ENCODE measurements at places on chromosomes 13 and 19.

GRCh38 chr19:47697863-47698609 lies 15.2 kb upstream of the EHD2 start:
- no peak for DNase-seq

DNA sequence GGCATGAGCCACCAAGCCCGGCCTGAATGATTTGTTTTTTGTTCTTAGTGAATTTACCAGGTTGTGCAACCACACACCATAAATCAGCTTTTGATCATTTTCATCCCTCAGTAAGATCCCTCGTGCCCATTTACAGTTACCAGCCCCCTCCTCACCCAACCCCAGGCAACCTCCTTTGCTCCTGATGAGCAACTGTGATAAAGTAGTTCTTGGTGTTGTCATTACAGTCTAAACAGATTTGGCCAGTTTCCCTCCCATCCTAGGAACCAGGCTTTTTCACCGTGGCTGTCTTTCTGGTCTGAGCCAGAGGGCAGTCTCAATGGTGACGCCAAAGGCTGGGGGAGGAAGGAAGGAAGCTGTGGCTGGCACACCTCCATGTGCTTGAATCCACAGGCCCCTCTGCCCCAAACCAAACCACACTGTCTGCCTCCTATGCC lies 61.2 kb upstream of the WDFY2 start:
- no peak for DNase-seq

GRCh38 chr19:49680421-49681351 lies 3.6 kb downstream of the PRMT1 start:
- peak; percentile 94 for DNase-seq

GRCh38 chr13:33217256-33217655 lies 68.3 kb downstream of the STARD13 start:
- DNase-seq, result no peak

- DNase-seq, result no peak
Measured at GRCh38 chr13:21898459-21898858, 227.6 kb downstream of the FGF9 start.

GRCh38 chr19:15292847-15293582 lies 39.3 kb downstream of the BRD4 start:
- DNase-seq, result no peak

GRCh38 chr13:95833719-95834118 lies 156.8 kb downstream of the DNAJC3 start:
- DNase-seq, result no peak

GRCh38 chr13:65555962-65556361 lies 1674.2 kb downstream of the PCDH9 start:
- no peak for DNase-seq

GRCh38 chr13:73168953-73169401 lies 110.2 kb downstream of the KLF5 start:
- no peak for DNase-seq

DNA sequence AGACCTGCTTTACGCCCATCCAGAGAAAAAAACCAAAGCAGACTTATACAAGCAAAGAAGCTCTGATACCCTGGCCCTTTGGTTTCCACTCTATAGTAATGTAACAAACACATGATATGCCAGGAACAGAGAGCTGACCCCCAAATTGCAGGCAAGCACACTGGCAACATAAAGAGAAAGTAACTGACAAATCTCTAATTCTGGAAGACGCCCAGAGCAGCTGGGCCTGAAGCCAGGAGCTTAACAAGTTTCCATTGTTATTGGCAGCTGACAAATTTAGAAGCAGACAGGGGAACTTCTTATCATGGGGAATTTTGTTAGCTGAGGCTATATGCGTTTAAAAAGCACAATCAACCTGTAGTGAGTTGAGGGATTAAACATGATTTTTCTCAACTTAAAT lies 158.0 kb downstream of the DLEU7 start:
- no peak for DNase-seq

DNA sequence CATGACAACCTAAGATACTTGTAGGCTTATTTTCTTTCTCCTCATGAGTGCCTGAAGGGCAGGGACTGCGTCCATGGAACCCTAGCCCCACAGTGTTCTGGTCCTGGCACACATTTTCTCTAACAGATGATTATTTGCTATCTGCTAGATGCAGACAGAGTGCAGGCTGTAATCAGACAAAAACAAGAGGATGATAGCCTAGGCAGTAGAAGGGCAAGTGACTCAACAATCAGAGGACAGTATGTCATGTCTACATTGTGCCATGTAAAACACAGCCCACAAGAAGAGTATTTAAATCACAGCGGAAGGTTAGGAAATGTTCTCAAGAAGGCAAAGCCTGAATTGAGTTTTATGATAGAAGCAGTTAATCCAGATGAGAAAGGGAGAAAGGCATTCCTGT lies 29.3 kb downstream of the MIPEP start:
- DNase-seq, result no peak

- no peak for DNase-seq
Measured at GRCh38 chr19:43644181-43644580, 4.5 kb upstream of the CADM4 start.

DNA sequence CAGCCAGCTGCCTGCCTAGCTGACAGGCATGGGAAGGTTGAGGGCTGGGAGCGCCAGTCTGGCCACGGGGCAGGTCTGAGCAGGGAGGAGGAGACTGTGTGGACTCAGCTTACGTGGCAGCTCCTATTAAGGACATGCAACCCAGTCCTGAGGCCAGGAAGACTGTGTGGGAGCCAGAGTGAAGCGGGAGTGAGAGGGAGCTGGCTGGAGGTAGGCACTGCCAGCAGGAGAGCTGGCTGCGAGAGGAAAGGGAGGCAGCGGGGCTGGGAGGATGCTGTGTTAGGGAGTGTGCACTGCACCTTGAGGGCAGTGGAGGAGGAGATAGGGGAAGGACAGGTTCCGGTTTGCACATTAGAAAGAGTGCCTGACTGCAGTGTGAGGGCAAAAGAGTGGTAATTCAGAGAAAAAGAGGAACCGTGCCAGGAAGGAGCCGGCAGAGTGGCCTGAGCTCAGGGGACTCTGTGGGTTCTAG lies 99.2 kb downstream of the SLC7A1 start:
- no peak for DNase-seq

DNA sequence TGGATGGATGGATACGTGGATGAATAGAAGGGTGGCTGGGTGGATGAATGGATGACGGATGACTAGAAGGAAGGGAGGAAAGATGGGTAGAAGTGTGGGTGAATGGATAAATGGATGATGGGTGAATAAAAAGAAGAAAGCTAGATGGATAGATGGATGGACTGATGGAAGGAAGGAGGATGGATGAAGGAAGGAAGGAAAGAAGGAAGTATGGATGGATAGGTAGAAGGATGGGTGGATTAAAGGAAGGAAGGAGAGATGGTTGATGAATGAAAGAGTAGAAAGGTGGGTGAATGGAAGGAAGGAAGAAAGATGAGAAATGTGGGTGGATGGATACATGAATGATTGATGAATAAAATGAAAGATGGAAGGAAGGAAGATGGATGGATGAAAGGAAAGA lies 14.5 kb downstream of the ARHGEF18 start:
- no peak for DNase-seq

DNA sequence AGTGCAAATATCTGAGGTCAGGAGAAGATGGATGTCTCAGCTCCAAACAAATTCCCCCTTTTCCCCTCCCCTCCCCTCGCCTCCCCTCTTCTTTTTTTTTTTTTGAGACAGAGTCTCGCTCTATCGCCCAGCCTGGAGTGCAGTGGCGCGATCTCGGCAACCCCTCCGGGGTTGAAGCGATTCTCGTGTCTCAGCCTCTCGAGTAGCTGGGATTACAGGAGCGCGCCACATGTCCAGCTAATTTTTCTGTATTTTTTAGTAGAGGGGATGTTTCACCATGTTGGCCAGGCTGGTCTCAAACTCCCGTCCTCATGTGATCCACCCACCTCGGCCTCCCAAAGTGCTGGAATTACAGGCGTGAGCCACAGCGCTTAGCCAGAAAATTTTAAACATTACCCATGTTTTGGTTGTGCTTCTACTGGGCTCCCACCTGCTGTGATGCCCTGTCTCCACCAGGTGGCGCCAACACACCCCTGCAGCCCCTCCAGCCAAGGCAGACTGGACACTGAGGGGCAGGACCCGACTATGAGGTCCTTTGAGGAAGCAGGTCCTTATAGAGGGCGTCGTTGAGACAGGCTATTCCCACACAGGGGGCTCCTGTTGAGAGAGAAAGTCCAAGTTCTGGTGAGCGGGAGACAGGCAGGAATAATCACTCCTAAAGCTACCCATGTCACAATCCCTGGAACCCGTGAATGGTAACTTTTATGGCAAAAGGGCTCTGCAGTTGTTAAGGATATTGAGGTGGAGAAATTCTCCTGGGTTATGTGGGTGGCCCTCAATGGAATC lies 6.3 kb downstream of the ERICH4 start:
- DNase-seq, result peak; percentile 41

DNA sequence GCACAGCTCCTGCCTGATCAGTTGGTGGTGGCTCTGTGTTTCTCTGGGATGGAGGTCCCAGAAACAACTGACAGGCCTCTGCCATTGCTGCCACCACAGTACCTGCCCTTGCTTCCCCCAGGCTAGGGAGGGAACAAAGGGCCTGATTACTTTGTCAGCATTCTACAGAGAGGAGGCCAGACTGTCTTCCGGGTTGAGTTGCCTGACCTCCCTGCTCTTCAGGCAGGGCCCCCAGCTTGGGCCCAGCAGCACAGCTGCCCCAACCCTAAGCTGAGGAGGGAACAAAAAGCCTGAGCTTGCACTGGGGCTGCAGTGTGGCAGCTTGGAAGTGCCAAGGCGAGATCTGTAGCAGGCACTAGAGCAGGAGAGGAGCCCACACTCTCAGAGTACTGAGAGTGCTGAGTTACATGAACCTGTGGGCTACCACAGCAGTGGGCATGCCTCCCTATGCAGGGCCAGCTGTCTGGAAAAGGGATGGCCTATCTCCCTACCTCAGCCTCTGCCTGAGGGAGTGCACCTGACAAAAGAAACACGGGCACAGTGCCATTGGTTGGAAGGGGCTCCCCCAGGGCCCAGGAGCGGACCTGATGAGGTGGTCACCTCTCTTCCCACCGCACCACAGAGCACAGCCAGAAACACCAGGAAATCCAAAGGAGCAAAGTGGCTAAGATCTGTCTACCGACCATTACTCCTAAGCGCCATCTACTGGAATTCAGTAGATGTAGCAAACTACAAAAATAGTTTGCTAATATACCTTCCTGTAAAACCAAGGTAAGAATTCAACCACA lies 24.4 kb downstream of the SLC25A15 start:
- no peak for DNase-seq

- no peak for DNase-seq
Measured at GRCh38 chr19:28257396-28257795, 955.6 kb downstream of the UQCRFS1 start.

- no peak for DNase-seq
Measured at GRCh38 chr19:1156305-1156801, 17.7 kb downstream of the SBNO2 start.

DNA sequence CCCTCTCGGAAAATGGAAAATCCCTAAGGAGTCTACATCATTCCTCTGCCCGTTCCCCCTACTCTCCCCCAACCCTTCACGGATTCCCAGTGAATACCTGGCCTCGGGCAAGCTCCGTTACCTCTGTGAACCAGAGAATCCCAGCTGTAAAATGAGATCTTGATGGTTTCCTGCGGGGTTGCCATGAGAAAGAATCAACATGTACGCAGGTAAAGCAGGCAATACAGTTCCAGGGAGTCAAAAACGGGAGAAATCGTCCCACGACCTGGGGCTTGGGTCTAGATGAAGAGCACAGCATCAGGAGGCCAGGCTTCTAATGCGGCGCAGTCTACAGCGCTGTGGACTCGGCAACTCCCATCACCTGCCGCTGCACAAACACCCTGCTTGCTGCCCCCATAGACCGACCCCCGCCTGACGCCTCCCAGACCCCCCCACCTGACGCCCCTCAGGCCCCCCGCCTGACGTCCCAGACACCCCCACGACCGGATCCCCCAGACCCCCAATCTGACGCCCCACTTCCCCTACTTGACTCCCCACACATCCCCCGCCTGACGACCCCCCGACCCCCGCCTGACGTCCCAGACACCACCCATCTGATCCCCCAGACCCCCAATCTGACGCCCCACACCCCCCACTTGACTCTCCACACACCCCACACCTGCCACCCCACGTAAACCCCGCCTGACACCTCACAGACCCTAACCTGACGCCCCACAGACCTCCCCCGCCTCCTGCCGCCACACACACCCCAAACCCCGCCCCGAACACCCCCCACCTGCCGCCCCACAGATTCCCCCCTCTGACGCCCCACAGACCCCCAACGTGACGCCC lies 680 bp downstream of the LIG4 start:
- no peak for DNase-seq

- DNase-seq, result no peak
Measured at GRCh38 chr19:49854378-49855263, 3.7 kb downstream of the PTOV1 start.

DNA sequence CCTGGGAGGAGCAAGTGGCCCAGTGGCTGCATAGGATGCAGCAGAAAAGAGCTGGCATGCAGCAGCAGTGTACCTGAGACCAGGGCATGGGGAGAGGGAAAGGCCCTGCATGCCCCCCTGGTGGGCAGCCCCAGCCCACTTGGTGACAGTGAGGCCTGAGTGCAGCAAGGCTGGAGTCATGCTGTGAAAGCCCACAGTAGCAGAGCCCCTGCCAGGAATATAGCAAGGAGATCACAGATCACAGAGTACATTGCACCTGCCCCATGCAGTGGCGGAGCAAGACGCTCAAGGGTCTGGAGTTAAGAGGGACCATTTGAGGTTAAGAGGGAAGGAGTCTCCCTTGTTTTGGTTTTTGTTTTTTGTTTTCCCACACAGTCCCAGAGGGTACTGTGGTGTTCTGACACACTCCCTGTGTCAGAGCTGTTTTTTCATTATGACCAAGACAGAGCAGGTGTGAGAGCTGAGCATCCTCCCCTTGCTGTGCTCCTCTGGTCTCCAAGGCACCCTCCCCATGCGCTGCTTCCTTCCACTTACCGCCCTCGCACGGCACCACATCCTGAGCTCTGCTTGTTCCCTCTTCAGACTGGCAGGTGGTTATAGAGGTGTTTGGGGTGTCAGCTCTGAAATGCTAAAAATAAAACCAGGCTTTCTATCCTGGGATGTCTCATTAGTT lies 85.0 kb upstream of the UBL3 start:
- DNase-seq, result peak; percentile 33

DNA sequence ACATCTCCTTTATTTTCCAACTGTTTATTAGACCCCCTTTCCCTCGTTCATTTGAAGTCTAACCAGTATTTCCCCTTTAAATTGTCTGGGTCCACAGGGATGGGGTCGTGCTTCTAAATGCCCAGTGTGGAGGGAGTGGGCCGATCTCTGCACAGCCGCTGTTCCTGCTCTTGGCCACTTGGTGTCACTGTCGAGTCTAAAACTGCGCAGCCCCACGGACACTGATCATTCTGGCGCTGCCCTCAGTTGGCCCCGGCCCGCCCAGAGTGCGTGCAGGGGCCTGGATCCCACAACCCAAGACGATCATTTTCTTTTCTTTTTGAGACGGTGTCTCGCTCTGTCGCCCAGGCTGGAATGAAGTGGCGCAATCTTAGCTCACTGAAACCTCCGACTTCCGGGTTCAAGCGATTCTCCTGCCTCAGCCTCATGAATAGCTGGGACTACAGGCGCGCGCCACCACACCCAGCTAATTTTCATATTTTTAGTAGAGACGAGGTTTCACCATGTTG lies 12.0 kb downstream of the WDR88 start:
- DNase-seq, result peak; percentile 18

- no peak for DNase-seq
Measured at GRCh38 chr19:10228920-10229319, 2.2 kb downstream of the S1PR2 start.

Data from stimulated activated CD8-positive, alpha-beta memory T cell treated with anti-CD3 and anti-CD28 coated beads, Interleukin-4, amount 100 ng/mL, for 4 hours (primary cell).